ENCODE measurements at places on chromosomes 1 and 21. TPM values are rescaled to one million over a fixed set of nuclear protein-coding genes. Genes with fewer than 3 reads are reported as not detected.

- DNase-seq = peak; percentile 8
These were observed 17.3 kb downstream of the POFUT2 start for GRCh38 chr21:45270306-45270821.

DNA sequence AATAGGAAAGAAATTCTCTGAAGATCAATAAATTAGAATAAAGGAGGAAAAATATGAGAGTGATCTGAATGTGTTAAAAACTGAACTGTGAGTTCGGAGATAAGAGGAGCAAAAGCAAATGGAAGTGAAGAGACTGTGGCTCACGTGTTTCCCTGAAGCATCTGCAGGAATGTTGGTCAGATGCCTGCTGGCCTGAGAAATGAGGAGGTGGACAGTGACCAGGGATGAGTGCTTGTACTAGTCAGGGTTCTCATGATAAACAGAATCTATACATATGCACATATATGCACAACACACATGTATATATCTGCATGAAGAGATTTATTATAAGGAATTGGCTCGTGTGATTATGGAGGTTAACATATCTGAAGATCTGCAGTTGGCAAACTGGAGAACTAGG, 103.4 kb upstream of the TIAM1 start:
- no peak for DNase-seq

DNA sequence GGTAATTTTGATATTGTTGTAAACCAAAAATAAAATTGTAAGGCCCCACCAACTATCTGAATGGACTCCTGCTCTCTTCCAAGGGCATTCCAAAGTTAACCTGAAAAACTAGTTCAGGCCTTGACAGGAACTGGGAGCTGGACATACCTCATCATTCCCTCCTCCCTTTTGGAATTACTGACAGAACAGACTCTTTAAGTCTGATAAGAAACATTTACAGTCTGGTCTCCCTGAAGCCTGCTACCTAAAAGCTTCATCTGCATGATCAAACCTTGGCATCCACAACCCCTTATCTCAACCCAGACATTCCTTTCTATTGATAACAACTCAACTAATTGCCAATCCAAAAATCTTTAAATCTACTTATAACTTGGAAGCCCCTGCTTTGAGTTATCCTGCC, 123.8 kb downstream of the TLR5 start:
- no peak for DNase-seq

- DNase-seq = no peak
These were observed 162.5 kb downstream of the PCBP3 start for GRCh38 chr21:45806042-45806441.

DNA sequence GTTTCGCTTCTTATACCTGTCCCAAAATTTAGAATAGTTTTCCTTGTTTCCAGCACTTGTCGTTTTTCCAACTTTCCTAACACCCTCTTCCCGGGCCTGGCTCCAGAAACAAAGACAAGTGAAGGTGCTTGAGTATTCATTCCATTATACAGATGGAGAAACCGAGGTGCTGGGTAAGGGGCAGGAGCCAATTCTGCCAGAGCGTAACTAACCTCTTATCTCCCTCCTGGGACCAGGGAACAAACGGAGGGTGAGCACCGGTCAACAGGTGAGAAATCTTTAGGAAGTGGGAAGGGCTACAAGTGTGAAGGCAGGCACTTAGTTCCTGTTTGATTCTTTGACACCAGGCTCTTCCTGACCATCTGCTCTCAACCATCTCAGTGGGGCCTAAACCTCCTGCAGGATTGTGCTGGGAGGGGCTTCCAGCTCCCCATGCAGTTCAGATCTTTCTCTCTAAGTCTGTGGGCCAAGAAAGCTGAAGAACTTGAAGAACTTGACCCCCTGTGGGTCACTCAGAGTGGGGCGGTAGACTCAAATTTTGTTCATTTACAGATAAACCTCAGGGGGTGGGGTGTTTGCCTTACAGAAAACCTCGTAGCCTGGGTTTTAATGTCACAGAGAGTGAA, 8.7 kb downstream of the PLXNA2 start:
- DNase-seq = no peak

GRCh38 chr1:204468206-204468605, 26.4 kb downstream of the PIK3C2B start:
- no peak for DNase-seq

- DNase-seq = no peak
These were observed 500.4 kb downstream of the PTPRU start for GRCh38 chr1:29736582-29737188.

DNA sequence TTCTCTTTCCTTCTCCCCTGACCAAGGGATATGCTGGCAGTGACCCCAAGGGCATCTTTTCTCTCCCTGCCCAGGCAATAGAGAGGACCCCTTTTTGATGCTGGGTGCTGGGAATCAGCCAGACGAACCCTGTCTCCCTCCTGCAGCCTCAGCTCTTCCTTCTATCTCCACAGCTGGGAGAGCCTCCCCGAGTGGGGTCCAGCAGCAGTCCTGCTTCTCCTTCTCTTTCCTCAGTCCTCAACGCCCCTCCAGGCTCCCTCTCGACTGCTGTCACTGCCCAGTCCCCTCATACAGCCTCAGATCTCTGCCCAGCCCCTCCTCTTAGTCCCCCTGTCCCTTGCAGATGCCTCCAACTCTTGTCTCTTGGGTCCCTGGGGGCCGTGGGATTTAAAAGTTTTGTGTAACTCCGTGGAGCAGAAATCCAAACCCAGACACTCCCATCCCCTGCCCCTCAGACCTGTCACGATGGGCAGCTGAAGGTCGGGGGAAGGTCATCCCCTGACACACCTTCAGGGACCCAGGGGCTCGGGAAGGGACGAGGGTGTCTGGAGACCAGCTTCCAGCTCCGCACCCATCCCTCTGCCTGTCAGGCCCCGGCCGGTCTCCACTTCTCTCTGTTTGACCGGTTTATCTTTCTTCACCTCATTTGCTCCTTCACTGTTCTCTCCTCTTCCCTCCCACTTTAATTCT, 5.8 kb upstream of the ETV3L start:
- no peak for DNase-seq

DNA sequence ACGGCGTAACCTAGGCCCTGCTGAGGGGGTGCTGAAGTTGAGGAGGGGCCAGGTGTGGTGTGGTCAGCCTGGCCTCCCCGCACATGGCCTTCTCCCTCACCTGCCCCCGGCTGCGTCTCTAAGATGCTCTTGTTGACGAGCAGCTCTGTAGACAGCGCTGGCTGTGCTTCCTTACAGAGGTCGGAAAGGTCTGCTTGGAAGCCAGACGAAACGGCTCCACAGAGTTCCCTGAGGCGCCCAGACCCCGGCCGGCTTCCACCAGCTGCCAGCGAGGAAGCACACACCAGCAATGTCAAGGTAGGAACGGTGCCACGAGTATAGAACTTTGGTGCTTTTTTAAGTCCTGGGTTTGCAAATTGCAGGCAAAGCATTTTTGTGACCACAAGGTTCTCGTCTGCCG, 18.8 kb upstream of the DIP2A start:
- no peak for DNase-seq

DNA sequence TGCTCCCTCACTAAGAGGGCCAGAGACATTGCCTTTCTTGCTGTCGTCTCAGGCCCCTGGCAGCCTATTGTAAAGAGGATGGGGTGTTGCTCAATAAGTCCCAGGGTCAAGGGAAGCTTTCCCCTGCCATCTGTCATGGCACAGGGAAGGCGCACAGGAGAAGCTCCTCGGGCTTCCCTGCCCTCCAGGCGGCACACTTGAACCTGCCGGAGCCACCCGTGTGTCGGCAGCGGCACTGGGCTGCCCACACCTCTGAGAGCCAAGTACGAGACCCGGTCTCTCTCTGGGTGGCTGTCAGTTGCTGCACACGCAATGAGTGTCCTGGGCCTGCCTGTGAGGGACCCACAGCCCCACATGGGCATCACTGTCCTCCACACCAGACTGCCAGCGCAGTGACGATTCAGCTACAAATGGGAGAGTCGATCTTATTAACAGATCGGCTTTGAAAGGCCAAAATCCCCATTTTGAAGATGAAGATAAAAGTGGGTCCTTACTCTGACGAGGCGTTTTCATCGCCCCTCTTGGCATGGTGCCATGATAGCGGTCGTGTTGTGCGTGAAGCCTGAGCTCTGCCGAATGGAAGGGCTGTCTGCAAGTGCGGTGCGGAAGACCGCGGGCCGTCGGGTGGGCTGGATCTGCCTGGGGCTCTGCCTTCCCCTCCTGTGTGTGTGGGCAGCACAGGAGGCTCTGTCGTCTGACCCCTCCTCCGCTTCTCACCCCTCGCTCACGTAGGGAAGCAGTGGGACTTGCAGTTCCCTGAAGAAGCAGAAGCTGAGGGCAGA, 29.2 kb upstream of the PDXK start:
- DNase-seq = no peak

DNA sequence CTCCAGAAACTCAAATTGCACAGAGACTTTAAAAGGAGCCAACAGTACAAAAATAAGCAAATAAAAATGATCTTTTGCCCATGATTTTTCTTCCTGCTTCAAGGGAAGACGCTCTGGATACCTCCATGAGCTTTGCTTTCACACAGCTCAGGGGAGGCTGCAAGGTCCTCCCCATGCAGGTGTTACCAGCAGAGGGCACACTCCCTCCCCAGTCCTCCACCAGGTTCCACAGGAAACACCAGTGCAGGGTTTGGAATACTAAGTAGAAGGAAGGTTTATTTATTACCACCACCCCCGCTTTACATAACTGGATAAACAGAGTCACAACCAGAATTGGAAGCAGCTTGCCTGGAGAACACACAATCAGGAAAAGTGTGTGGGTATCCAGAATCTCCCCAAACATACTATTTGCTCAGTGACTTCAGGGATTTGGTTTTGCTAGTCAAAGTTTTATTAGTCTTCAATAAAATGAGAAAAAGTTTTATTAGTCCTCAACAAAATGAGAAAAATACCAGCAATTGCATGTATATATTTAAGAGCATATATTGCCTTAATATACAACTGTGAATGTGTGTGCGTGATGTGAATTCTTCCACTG, 37.3 kb downstream of the HSD3B1 start:
- DNase-seq = no peak

- DNase-seq = no peak
These were observed 3.0 kb upstream of the PGM1 start for GRCh38 chr1:63590166-63590560.

DNA sequence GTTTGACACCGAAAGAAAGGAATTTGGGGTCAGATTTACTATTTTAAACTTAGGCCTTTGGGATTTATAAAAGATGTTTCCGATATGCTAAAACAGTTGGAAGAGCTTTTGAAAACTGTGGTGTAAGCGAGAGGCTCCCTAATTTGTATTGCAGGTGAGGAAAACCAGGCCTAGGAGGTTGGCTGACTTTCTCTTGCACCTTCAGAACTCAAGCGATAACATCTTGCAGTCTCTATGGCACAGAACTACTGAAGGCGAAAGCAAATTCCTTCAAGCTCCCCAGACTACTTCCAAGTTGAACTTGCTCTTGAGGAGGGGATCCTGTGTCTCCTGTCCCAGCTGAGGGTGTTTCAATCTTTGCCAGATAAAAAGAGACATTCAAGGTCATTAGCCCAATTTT, 685.7 kb downstream of the ADGRL2 start:
- no peak for DNase-seq

DNA sequence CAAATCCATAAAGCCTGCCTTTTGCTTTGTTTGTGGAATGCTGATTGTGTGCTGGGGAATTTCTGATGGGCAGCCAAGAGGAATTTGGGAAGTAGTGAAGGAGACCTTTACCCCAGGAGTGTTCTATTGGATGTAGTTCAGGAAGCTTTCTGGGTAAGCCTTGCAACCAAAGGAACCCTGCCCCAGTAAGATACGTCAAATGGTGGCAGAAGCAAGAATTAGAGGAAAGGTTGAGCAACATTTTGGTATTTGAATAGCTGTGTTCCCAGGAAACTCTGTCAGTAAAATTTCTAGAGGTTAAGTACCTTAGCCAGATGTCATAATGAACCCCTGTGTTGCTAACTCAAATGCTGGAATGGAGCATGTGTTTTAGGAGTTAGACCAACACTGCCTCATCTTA, 6.4 kb downstream of the MGST3 start:
- no peak for DNase-seq

GRCh38 chr1:27572019-27572678, 31.8 kb downstream of the AHDC1 start:
- DNase-seq = no peak

- DNase-seq = peak; percentile 93
These were observed 10.0 kb upstream of the ARHGAP29 start for GRCh38 chr1:94247138-94248094.

- no peak for DNase-seq
These were observed 30.7 kb downstream of the NOL9 start for GRCh38 chr1:6523566-6523965.

DNA sequence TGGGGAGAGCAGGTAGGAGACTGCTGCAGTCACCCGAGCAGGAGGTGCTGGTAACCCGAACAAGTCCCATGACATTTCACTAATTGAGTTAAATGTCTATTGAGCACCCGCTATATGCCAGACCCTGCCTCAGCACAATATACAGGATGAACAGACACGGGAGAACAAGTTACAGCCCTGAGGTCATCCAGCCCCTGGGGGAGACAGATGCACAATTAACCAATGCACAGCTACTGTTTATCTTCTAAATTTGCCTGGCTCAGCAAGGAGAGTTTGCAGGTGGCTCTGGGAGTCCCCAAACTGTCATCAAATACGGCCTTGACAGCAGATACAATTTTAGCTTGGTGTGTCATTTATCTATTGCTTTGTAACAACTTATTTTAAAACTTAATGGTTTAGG, 18.1 kb downstream of the CITED4 start:
- no peak for DNase-seq

DNA sequence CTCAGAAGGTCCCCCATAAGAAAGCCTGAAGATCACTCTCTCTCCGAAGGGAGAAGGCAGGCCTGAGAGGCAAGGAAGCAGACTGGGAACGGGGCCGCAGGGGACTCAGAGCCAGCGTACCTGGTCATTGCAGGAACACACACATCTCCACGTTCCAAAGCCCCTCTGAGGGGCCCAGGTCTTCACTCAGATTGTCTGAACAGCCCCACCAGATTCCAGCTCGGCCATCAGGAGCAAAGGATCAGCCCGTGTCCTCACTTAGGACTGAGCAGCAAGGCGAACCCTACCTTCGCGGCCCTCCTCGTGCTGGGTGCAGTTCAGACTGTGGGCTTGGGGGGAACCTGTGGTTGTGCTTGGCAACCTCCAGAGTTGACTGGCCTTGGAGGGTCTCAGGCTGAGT, 43.9 kb upstream of the SOX13 start:
- DNase-seq = no peak

Gene ADGRL4
- 11.4 TPM for total RNA-seq

Gene LHX4
- not detected for total RNA-seq

Gene ZMYND12
- 0.72 TPM for total RNA-seq

Gene HMCN1
- 17.1 TPM for total RNA-seq

Gene ASAP3
- 33.8 TPM for total RNA-seq

Gene TRIM45
- total RNA-seq = 21.4 TPM

Gene SEC16B
- total RNA-seq = 3.9 TPM

Gene GJA5
- total RNA-seq = 264 TPM

Gene RNU1-3
- 7,768 TPM for total RNA-seq

Gene NDUFV3
- total RNA-seq = 51.6 TPM

Gene ADAMTS5
- 2.6 TPM for total RNA-seq

Gene RPL11
- 689 TPM for total RNA-seq

Gene PLA2G2C
- total RNA-seq = not detected

Gene KIRREL1
- total RNA-seq = 16.4 TPM

Gene MRPL24
- 88.5 TPM for total RNA-seq

Gene KCNJ6
- not detected for total RNA-seq

Gene DMBX1
- not detected for total RNA-seq

Measured in right cardiac atrium (tissue), 5 donors.